ENCODE measurements at places on chromosomes 12 and 14.

- DNase-seq: no peak
Observed at GRCh38 chr12:50679612-50680011, 84.3 kb upstream of the ATF1 start.

DNA sequence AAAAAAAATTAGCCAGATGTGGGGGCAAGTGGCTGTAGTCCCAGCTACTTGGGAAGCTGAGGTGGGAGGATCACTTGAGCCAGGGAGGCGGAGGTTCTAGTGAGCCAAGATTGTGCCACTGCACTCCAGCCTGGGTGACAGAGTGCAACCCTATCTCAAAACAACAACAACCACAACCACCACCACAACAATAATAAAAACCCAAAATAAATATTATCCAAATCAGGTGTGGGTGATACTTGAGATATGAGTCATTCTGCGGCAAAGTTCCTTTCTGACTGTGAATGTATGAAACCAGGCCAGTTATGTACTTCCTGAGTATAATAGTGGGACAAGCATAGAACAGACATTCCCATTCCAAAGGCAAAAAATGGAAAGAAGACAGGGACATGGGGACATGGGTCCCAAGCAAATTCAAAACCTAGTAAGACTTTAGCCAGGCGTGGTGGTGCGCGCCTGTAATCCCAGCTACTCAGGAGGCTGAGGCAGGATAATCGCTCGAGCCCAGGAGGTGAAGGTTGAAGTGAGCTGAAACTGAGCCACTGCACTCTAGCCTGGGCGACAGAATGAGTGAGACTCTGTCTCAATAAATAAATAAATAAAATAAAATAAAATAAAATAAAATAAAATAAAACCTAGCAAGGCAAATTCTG lies 9.7 kb upstream of the ERC1 start:
- DNase-seq: no peak

DNA sequence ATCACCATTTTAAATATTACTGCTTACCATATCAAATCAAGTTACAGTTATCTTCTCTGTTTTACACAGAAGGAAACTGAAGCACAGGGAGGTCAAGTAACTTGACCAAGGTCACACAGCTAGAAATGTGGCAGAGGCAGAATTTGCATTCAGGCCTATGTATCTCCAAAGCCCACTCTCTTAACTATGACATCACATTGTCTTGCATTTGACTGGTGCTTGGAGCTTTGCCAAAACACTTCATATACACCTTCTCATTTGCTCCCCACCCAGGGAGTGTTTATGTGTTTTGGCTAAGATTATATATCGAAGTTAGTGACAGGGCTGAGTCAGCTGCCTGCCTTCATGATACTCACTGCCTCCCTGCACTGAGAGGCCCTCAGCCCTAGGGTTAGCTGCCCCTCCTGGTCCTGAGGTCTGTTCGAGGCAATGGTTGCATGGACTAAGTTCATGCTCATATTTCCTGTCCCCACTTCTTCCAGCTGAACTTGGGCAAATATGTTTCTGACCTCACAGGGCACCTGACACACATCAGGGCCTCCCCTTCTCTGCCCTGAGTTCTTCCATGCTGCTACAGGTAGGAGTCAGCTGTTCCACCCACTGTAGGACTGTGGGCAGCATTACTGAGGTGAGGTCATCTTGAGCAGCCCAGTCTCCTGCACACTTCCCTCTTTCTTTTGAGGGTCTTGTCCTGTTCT lies 1.8 kb downstream of the GALNT6 start:
- DNase-seq: peak; percentile 48

GRCh38 chr12:65642061-65642661 lies 182.1 kb upstream of the HMGA2 start:
- no peak for DNase-seq

GRCh38 chr14:79451601-79452000 lies 759.7 kb downstream of the DIO2 start:
- DNase-seq: no peak

DNA sequence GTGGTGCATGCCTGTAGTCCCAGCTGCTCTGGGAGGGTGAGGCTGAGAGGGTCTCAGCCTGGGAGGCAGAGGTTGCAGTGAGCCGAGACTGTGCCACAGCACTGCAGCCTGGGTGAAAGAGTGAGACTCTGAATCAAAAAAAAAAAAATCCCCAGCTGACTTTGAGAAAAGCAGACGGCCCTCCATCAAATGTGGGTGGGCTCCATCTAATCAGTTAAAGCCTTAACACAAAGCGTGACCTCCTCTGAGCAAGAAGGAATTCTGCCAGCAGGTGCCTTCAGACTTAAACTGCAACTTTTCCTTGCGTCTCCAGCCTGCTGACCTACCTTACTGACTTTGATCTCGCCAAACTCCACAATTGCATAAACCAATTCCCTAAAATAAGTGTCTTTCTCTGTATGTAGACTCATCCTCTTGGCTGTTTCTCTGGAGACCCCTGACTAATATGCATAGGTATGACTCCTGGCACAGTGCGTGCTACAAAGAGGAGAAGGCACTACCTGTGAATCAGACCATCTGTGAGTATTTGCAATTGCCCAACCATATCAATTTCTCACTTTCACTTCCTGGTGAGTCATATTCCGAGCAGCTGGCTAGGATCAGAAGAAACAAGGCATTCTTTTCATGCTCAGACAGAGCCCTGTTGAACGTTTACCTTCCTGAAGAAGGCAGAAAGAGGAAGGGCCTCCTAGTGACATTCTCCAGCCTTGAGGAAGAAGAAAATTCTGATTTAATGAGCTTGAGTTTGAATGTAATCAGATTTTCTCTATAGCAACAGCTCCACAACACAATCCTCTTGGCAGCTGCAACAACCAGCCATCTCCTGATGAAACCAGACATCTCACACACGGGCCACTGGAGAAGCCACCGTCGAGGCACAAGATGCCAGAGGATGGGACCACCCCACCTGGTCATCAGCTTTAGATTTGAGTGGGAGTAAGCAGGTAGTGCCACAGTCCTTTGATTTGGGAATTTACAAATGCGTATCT lies 54.3 kb downstream of the CLMN start:
- peak; percentile 93 for DNase-seq

- no peak for DNase-seq
Observed at GRCh38 chr12:3520168-3520567, 29.2 kb downstream of the PRMT8 start.

DNA sequence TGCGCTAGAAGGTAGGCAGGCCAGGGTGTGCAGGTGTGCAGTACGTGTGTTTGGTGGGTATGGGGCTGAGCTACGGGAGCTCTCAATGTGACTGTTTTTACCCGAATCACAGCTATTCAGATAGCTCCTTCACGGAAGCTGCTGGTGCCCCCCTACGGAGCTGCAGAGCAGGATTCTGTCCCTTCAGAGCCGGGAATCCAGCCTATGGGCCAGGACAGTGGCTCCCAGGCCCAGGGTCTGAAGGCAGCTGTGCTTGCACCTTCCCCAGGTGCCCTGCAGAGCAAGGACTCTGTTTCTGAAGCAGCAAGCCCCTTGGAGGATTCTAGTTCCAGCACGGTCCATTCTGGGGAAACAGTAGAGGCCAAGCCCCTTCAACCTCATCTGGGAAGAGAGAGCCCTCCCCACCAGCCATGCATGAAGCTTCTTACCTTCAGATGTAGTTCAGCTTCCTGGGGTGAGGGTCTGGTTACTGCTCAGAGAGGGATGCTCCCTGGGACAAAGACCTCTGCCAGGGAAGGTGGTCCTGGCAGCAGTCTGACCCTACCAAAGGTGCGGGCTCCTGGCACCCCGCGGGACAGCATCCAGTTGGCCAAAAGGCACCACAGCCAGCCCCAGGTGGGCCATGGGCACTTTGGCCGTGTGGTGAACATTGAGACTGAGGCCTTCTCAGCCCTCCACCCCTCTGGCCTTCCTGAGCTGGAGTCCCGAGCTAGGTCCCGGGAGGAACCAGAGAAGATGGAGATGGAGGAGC lies 29.1 kb downstream of the PLEKHH1 start:
- no peak for DNase-seq

GRCh38 chr12:108846290-108846701 lies 11.1 kb downstream of the SSH1 start:
- DNase-seq: no peak

DNA sequence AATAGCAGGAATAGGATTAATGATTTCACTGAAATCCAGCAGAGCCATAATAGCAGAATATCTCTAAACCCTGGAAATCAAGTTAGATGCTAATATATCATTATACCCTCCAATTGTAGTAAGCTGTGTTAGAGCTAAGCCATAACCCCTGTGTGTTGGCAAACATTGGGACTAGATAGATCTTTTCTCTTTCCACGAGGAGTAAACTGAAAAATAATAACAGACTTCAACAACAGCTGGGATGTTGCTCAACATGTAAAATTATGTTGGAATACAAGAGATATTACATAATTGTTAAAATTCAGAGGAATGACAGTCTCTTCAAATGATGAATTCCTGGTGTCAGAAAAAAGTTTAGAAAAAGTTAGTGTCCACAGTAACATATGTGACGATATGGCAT lies 383.8 kb downstream of the SNAPC1 start:
- no peak for DNase-seq

- no peak for DNase-seq
Observed at GRCh38 chr14:86299994-86300393, 770.0 kb downstream of the FLRT2 start.

DNA sequence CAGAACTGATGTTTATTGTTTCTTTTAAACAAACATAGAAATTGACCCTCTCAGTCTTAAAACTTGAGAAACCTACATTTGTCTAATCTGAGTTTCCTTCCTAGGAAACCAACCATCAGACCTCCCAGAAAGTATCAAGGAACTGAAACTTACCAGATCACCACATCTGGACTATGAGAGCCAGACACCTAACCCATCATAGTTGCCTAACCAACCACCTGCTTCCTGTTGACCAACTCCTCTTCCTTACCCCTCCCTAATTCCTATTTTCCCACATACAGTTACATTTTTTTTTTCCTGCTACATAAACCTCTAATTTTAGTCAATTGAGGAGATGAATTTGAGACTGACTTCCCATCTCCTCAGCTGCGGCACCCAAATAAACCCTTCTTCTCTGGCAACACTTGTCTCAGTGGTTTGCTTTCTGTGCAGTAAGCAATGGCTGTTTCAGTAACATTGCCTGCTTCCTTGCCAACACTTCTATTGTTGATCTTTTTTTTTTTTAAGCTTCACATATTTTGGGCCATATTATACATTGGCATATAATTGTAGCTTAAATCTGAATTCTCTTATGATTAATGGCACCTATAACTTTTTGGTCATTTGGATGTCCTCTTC lies 34.3 kb downstream of the KLRD1 start:
- peak; percentile 11 for DNase-seq

DNA sequence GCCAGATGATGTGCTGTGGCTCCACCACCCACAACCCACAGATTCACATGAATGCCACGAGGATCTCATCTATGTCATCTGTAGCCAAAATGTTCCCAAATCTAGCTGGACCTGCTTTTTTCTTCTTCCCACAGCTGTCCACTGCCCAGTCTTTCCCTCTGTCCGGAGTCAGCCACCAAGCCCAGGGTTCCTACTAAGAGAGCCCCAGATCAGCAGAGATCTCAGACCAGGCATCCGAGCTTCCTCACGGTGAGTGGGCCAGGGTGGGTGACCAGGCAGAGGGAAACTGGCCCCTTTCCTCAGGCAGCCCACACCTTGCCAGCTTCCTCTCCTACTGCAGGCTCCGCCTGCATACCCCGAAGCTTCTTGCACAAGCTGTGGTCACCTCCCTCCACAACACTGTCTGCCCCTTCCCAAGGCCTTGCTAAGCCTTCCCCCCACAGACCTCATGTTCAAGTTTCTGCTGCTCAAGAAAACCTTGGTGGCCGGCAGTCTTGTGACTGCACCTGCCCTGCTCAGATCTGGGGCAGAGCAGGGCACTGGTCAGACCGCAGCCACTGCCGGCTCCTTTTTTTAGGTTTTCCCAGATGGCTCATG lies 81.4 kb downstream of the ACTN1 start:
- no peak for DNase-seq

DNA sequence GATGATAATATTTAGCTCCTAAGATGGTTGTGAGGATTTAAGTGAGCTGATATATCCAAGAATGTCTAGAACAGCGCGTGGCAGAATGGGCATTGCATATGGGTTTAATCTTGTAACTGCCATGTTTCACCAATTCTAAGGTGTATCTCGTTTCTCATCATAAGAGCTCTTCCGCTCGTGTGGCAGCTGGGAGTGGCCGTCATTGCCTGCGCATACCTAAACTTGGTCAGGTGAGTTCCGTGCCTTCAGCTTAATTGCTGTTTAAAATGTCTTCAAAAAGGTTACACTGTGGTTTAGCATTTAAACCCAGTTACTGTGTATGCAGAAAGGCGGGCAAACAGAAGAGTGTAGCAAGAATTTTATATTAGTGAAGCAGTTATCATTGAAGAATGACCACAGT lies 4.5 kb upstream of the AQP2 start:
- DNase-seq: no peak

GRCh38 chr12:110927546-110927945 lies 7.2 kb upstream of the MYL2 start:
- DNase-seq: no peak

DNA sequence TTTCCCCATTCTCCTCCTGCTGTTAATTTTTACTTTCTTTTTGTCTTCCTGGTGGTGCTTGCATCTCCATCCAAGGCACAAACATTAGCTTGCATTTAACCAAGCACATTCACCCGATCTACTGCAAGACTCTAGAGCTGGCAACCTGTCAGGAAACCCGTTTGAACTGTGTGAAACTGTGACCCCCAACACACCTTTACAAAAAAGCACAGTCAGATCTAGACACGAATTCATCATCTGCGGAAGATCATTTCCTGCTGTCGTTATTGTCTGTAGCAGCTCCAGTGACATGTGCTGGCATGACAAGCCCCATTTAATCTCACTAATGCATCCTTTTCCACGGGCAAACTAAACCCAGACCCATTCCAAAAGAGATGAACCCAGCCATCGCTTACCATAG lies 340.5 kb downstream of the VRK1 start:
- DNase-seq: no peak

GRCh38 chr12:20205854-20206253 lies 162.5 kb upstream of the PDE3A start:
- no peak for DNase-seq

DNA sequence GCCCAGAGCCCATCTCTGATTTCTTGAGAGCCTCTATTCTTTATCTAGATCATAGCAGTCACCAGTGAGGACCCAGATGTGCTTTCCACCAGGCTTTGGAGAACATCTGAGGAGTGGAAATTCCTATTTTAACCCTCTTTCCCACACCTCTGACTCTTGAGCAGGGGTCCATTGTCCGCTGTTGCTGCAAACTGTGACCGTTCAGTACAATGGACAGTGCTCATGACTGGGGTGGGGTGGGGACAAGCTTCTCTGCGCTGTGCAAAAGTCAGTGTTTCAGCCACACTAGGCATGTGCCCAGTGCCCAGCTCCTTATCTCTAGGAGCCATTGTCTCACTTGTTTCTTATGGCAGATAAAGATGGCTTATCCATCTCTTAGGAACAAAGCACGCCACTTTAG lies 16.9 kb upstream of the KRT7 start:
- DNase-seq: no peak

DNA sequence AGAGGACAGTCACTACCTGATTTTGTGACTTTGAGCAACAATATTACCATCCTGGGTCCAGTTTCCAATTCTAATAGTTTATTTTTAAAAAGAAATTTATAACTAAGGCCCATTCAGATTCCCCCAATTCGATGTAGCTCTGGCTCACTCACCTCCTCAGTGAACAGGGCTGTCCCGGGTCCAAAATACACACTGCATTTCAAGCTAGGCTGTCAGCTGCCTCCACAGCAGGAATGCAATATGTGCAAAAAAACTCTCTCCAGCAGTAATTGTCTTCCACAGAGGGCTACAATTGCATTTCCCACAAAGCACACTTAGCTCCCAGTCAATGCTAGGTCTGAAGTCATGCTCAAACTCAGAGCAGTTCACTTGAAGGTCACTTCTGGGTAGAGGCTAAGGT lies 39.3 kb upstream of the ZNF641 start:
- DNase-seq: no peak

GRCh38 chr12:109222062-109222461 lies 87.0 kb downstream of the FOXN4 start:
- DNase-seq: no peak
